ENCODE measurements at places on chromosomes 11 and 22.

- no peak for DNase-seq
Measured at GRCh38 chr11:47928426-47928825, 51.9 kb upstream of the PTPRJ start.

- no peak for DNase-seq
Measured at GRCh38 chr11:32529994-32530588, 53.5 kb upstream of the EIF3M start.

- DNase-seq = no peak
Measured at GRCh38 chr11:5441414-5441813, at the start of gene OR51I1. OR51I1 (minus strand) TSS chr11:5441514; CDS start chr11:5441514, 0 bp downstream.

GRCh38 chr11:102266099-102266498 is 51.2 kb upstream of the BIRC3 start:
- DNase-seq = no peak

- DNase-seq = no peak
Measured at GRCh38 chr11:120703358-120704152, 192.0 kb downstream of the GRIK4 start.

DNA sequence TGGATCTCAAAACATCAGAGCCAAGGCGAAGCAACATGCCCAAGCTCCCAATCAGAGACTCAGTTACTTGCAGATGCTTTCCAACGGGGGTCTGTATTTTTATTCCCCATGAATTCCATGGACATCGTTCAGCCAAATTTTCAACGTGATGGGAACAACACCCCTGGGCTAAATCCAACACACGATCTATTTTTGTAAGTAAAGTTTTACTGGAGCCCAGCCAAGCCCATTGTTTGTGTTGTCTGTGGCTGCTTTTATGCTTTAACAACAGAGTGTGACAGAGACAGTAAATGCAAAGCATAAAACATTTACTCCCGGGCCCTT is 33.7 kb downstream of the SLC5A1 start:
- no peak for DNase-seq

DNA sequence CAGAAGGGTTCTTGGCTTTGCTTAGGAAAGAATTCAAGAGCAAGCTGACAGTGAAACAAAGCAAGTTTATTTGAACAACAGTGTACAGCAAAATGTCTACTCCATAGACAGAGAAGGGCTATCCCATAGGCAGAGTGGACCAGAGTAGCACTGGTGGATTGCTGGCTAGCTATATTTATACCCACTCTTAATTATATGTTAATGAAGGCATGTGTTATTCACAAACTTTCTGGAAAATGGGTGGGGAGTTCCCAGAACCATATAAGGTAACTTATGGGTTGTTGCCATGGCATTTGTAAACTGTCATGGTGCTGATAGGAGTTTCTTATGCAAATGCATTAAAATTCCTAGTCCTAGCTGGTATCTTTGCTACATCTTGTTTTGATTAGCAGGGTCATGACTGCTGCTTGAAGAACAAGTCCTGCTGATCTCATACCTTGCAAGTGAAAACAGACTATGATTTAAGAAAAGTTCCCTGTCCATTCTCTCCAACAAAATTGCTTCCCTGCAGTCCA is 330.5 kb downstream of the BUD13 start:
- no peak for DNase-seq

- DNase-seq = no peak
Measured at GRCh38 chr11:116563028-116563711, 209.6 kb downstream of the BUD13 start.

- DNase-seq = no peak
Measured at GRCh38 chr22:48937032-48937639, 890.5 kb downstream of the BRD1 start.

GRCh38 chr11:3353066-3353465 is 25.9 kb downstream of the ZNF195 start:
- no peak for DNase-seq

Measured in COR-L47 (cell line).